ENCODE measurements at places on chromosomes 4 and X. TPM values are rescaled to one million over a fixed set of nuclear protein-coding genes. Genes with fewer than 3 reads are reported as not detected.
A peak's percentile ranks its signal among the peaks of the same experiment; 100 is the strongest.

DNA sequence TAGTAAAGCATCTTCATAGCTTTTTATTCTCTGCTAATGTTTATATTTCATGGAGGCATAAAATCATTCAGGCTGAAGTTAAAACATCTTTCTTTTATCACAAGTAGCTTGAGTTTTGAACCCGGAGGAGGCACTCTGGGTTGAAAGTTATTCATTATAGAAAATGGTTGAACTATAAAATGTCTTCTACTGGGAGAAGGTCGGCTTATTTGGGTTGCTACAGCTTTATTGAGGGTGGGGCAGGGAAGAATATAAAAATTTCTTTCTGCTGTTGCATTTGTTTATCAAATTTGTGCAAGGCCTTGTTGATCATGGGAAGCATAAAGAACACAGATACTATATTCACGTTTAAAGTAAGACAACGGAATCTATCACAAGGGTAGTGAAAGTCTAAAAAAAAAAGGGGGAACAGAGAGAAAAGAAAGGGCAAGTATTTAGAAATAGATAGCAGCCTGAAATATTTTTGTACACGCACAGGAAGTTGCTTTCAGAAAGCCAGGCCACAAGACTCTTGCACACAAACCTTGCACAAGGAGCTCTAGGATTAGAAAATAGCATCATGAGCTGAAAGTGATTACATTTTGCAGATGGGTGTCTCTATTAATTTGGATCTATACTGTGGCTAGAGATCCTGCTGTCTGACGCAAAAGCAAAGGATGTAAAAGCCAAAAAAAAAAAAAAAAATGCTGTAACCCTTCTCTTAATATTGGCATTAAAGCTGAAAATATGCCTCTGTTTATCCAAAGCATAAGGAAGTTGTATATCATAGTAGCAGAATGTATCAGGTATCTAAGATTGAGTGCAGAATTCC is 37.2 kb upstream of the FAM9C start:
- DNase-seq, result peak; percentile 18

- DNase-seq, result peak; percentile 31
Observed at GRCh38 chr4:84531689-84532088, 32.6 kb upstream of the NKX6-1 start.

DNA sequence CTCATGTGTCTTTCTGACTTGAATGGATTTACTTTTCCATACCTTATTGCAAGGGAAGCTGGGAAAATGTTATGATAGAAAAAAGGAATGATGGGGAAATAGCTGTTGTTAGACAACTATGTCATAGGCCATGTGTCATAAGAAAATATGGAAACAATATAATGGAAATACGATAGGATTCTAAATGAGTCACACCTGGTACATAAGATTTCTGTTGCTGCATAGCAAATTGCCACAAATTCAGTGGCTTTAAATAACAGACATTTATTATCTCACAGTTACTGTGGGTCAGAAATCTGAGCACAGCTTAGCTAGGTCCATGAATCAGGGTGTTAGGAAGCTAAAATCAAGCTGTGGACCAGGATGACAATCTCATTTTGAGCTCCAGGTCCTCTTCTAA is 44.6 kb upstream of the ANKRD50 start:
- DNase-seq, result no peak

The LARP7 gene
- 52.4 TPM for total RNA-seq

- DNase-seq, result no peak
Observed at GRCh38 chr4:77795326-77795725, 23.8 kb downstream of the CNOT6L start.

GRCh38 chr4:17680559-17681280 is 66.3 kb downstream of the MED28 start:
- no peak for DNase-seq

DNA sequence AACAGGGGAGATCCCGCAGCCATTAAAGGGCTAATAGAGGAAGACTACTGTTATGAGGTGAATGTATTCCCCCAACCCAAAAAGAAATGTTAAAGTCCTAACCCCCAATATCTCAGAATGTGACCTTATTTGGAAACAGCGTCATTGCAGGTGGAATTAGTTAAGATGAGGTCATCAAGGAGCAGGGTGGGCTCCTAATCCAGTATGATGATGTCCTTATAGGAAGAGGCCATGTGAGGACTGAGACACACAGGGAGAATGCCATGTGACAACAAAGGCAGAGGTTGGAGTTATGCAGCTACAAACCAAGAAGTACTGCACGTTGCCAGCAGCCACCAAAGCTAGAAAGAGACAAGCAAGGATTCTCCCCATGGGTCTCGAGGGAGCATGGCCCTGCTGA is 14.3 kb downstream of the SPP1 start:
- no peak for DNase-seq

DNA sequence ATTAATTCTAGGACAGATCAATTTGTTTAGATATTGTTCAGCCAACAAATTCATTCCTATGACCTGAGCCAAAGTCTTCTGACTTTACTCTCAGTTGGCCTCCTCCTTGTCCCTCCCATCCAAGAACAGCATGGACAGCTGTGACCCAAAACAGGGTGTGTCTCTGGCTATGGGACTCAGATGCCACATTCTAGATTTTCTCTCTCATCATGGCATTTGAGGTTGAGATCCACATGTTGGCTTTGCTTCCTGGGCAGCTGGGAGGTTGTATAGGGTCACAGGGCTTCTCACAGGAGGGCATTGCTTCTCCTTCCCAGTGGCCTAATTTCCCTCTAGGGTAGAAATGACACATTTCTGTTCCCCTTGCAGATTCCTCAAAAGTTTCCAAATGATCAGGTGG is 22.6 kb upstream of the EGF start:
- no peak for DNase-seq

The CLDN24 gene
- total RNA-seq, result not detected

DNA sequence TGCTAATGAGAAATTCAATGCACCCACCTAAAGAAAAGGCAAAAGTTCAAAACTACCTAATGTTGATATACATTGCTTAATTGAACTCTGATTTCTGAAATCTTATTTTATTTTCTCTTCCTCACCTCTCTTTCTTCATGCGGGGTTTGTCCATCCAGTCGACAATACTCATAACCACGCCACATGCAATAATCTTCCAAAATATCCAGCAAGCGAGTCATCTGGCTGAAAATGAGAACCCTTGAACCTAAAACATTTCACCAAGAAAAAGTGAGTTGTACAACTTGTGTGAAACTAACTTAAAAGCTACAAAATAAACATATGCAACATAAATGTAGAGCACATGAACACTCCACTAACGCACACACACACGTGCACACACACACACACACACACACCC is 26.7 kb downstream of the SMARCA1 start:
- DNase-seq, result no peak

Data from renal cortical epithelial cell (primary cell).